Hematopoietic multipotent progenitor cell treated with erythropoietin and hydrocortisone succinate and interleukin-3 and kit ligand, for 15 days (in vitro differentiated cells): ENCODE measurements at places on chromosomes 5 and 9.

DNA sequence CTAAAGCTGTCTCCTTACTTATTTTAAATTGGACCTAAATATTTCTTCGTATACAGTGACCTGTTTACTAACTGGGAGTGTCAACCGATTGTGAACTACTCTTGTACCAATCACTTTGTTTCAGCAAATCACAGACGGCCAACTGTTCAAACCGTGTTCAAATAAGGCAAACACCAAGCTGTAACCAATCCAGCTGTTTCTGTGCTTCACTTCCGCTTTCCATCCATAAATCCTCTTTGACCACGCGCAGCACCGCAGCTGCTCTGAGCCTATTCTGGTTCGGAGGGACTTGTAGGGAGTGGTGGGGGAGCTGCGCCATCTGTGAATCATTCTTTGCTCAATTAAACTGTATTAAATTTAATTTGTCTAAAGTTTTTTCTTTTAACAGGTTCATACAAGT, 4.8 kb upstream of the FAM240B start:
- no peak for DNase-seq

DNA sequence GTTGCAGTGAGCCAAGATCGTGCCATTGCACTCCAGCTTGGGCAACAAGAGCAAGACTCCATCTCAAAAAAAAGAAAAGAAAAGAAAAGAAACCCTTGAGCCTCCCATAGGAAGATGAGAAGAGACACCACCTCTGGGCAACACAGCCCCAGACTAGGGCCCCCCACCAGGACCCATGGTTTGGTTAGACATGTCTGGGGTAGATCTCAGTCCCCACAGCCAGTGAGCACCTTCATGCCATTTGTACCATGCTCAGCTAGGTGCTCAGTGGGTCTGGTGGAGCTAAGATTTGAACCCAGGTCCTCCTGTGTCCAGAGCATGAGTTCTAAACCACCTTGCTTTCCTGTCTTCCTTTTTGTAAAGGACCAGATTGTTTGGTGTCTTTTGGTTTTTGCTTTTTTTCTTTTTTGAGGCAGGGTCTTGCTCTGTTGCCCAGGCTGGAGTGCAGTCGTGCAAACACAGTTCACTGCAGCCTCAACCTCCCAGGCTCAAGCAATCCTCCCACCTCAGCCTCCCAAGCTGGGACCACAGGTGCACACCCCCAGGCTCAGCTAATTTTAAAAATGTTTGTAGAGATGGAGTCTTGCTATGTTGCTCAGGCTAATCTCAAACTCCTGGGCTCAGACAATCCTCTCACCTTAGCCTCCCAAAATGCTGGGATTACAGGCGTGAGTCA, 11.7 kb downstream of the OLFML2A start:
- no peak for DNase-seq

GRCh38 chr5:64331597-64332277, 166.1 kb downstream of the RNF180 start:
- DNase-seq = no peak

DNA sequence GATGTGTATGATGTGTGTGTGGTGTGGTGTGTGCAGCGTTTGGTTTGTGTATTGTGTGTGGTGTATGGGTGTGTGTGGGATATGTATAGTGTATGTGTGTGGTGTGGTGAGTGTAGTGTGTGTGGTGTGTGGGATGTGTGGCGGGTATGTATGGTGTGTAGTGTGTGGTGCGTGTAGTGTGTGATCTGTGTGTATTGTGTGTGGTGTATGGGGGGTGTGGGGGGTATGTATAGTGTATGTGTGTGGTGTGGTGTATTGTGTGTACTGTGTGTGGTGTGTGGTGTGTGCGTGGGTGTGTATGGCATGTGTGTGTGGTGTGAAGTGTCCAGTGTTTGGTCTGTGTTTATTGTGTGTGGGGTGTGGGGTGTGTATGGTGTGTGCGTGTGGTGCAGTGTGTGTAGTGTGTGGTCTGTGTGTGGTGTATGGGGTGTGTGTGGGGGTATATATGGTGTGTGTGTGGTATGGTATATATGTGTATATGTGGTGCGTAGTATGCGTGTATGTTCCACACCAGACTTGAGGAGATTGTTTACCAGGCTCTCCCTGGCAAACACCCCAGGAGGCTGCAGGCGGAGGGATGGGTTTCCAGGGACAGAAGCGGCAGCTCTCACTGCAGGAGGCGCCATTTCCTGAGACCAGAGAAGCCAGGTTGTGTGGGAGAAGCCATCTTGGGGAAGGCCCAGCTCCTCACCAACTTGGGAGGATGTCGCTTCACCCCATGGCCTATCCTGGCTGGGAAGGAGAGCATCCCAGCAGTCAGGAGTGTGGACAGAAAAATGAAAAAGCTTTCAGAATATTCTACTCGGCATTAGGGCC, 138.1 kb downstream of the NXNL2 start:
- no peak for DNase-seq

- peak; percentile 85 for DNase-seq
Measured at GRCh38 chr5:177500685-177501522, 3.5 kb upstream of the PDLIM7 start.

GRCh38 chr9:29212397-29213387, 1639.4 kb upstream of the C9orf72 start:
- no peak for DNase-seq
